Left kidney (tissue), 8 donors: ENCODE measurements at places on chromosomes 3 and 15. TPM values are rescaled to one million over a fixed set of nuclear protein-coding genes. Genes with fewer than 3 reads are reported as not detected.

DNA sequence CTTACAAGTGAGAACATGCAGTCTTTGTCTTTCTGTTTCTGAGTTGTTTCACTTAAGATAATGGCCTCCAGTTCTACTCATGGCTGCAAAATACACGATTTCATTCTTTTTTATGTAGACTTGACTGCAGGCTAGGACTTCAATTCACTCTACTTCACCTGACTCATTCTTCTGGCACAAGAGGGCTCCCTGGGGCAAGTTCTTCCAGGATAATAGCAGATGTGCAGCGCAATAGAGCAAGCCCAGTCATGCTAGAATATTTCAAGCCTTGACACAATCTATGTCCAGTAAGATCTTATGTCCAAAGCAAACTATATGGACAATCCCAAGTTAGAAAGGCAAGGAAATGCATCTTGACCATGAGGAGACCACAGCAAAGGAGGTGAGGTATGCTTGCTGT is 211.7 kb upstream of the GADL1 start:
- no peak for DNase-seq

GRCh38 chr15:56351353-56351752 is 13.9 kb upstream of the TEX9 start:
- no peak for DNase-seq

DNA sequence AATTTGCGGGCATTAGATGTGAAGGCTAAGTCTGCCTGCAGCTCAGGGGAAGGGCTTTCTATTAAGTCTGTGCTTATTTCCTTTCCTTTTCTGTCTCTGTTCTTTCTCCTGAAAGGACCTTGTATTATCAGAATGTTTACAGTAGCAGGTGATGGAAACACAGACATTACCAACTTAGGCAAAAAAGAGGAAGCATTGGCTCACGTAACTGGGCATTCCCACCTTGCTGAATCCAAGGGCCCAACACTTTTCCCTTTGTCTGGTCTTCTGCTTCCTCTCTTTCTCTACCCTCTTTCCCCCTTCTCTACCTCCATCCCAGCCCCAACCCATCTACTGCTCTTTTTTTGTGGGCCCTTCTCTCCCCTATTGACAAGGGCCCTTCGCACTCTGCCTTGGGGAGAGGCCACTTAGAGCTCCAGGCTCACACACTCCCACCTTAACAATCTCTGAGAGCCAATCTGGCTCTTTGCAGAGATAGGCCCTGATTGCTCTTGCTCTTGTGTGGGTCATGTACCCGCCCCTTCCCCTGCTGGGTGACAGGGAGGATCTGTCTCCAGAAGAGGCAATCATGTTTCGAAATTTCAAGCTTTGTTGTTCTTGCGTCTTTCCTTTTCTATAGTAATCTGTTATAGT is 35.0 kb downstream of the ACAA1 start:
- no peak for DNase-seq

- no peak for DNase-seq
These were observed 71.6 kb upstream of the ACP3 start for GRCh38 chr3:132245552-132246142.

- no peak for DNase-seq
These were observed 20.0 kb upstream of the ELP6 start for GRCh38 chr3:47533481-47533880.

- no peak for DNase-seq
These were observed 22.2 kb upstream of the TRIM42 start for GRCh38 chr3:140655678-140656077.

DNA sequence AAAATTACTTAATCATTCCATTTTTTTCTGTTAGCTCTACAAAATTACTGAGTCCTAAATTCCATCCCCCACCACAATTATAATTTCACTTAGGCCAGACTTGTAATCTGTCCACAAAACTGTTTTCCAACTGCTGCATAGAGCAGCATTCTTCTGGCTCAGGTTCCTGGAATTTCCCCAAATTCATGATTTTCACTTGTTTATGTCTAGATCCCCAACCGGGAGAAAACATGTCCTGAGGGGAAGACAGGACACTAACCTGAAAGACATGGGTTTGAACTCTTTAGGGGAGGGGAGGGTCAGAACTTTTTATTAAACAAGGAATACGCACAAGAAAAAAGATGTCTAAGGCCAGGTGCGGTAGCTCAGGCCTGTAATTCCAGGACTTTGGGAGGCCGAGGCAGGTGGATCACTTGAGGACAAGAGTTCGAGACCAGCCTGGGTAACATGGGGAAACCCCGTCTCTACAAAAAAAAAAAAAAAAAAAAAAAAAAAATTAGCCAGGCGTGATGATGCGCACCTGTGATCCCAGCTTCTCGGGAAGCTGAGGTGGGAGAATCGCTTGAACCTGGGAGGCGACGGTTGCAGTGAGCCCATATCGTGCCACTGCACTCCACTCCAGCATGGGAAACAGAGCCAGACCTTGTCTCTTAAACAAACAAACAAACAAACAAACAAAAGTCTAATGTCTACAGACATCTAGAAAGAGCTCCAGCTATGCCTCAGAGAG is 1.5 kb downstream of the ETFA start:
- no peak for DNase-seq

GRCh38 chr15:46795685-46796084 is 921.6 kb upstream of the SEMA6D start:
- no peak for DNase-seq

DNA sequence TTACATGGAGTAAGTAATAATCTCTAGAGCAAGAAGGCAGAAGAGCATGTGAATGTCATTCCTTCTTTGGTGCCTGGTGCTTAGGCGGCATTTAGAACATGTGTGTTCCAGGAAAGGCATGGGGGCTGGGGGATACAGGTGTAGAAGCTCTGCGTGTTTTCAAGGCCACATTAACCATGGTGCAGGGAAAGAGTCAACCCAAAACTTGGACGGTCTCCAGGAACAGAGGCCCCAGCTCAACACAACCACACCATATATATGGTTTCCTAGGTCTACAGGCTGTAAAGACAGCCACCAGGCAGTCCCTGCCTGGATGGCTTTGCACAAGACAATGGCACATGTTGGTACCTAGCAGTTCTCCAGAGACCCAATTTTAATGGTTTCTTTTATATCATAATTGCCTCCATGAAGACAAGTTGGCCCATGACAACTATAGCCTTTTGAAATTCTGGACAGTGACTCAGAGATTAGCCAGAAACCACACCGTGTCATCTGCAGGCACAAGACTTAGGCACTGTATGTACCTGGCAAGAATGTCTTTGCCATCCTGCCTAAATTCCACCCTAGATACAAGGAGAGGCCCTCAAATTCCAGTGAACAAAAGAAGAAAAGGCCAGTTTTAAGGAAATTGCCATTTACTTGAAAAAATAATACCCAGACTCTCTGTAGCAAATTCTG is 25.0 kb upstream of the DGKG start:
- DNase-seq = no peak

DNA sequence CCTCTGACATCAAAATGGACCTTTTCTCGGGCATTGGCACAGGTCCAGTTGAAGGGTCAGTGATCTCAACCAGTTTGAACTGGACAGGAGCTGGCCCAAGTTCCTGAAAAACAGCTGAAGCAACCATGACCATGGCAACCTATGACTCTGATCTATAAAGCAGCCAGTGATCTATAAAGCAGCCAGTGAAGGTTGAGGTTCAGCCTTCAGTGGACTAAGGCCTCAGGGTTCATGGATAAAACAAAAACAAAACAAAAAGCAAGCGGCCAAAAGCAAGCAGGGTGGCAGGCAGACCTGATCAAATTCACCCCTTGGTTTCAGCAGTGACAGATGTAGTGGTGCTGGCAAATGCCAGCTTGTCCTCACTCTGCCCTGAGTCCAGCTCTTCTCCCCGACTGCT is 10.0 kb upstream of the CHRNB4 start:
- no peak for DNase-seq

Gene ANKRD63
- polyA plus RNA-seq = 0.17 TPM

Gene ZPLD1
- polyA plus RNA-seq = 0.60 TPM

Gene CPEB1
- 2.2 TPM for polyA plus RNA-seq

Gene POC1A
- 10.5 TPM for polyA plus RNA-seq

Gene SCAANT1
- 1.0 TPM for polyA plus RNA-seq
